Activated CD8-positive, alpha-beta T cell treated with anti-CD3 and anti-CD28 coated beads, Interleukin-2, amount 10 ng/mL, durations not matched to agents 7 days and 5 days (primary cell): ENCODE measurements at places on chromosomes 7 and 10. TPM values are rescaled to one million over a fixed set of nuclear protein-coding genes. Genes with fewer than 3 reads are reported as not detected.
A peak's percentile ranks its signal among the peaks of the same experiment; 100 is the strongest.

MICALL2 gene
- 1.9 TPM for total RNA-seq

OR2A25 gene
- total RNA-seq: not detected

GPNMB gene
- total RNA-seq: 0.21 TPM

CLCN1 gene
- not detected for total RNA-seq

DNA sequence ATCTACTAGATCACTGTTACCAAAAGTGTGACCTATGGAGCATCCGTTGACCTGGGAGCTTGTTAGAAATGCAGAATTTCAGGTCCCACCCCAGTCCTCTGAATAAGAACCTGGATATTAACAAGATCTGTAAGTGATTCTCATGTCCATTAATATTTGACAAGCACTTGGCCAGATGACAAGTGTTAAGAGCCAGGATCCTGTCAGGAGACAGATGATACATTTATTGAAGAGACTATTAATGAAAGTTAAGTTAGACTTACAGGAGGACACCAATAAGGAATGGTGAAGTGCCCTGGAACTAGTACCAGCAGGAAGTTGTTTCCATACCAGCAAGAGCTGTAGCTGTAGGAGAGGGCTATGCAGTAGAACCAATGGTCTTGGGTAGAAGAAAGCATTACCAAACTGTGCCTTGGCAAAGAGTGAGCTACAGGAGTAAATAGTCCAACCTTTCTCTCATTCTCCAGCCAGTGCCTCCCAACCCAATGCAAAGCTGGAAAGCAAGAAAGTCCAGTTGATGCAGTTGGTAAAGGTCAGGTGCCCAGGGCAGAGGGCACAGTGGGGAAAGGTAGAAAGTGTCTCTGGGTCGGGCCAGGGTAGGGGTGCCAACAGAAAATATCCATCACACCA, 35.3 kb upstream of the ADD3 start:
- no peaks in the 10 kb centered on the region for H3K4me1 ChIP-seq
- H3K4me3 ChIP-seq: no peak overlapping the region
- no peaks in the 10 kb centered on the region for H3K36me3 ChIP-seq
- H3K27ac ChIP-seq: no peak overlapping the region
- DNase-seq: no peak

- no peak for DNase-seq
- H3K4me1 ChIP-seq: no peaks in the 10 kb centered on the region
- H3K4me3 ChIP-seq: no peak overlapping the region
- H3K27me3 ChIP-seq: no peaks in the 10 kb centered on the region
- H3K36me3 ChIP-seq: no peaks in the 10 kb centered on the region
Observed at GRCh38 chr10:86313621-86314041, 53.0 kb downstream of the GRID1 start.

GRCh38 chr7:123769371-123769770, 20.6 kb upstream of the WASL start:
- H3K4me3 ChIP-seq: no peak overlapping the region
- H3K4me1 ChIP-seq: no peaks in the 10 kb centered on the region
- peaks cover 14% of the 10 kb centered on the region for H3K27me3 ChIP-seq
- no peak for DNase-seq
- no peaks in the 10 kb centered on the region for H3K36me3 ChIP-seq

DNA sequence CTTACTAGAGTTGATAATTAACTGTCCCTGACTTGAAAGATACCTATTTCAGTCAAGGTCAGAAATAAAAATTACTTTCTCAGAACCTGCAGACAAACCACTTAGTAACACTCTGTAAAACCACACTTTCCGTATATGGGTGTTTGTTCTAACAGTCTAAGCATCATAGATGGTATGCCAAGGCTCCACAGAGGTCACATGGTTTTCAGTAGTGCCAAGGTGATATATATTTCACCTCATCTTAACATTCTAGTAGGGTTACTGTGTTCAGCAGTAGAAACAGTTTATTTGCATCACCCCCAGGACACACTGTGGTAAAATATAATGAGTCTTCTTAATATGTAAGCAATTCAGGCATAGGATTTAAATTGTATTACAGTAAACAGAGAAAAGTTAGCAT, 61.5 kb downstream of the KCND2 start:
- H3K4me3 ChIP-seq: no peak overlapping the region
- no peak overlapping the region for H3K27ac ChIP-seq
- DNase-seq: no peak
- no peaks in the 10 kb centered on the region for H3K36me3 ChIP-seq
- H3K4me1 ChIP-seq: no peaks in the 10 kb centered on the region
- no peaks in the 10 kb centered on the region for H3K27me3 ChIP-seq

DNA sequence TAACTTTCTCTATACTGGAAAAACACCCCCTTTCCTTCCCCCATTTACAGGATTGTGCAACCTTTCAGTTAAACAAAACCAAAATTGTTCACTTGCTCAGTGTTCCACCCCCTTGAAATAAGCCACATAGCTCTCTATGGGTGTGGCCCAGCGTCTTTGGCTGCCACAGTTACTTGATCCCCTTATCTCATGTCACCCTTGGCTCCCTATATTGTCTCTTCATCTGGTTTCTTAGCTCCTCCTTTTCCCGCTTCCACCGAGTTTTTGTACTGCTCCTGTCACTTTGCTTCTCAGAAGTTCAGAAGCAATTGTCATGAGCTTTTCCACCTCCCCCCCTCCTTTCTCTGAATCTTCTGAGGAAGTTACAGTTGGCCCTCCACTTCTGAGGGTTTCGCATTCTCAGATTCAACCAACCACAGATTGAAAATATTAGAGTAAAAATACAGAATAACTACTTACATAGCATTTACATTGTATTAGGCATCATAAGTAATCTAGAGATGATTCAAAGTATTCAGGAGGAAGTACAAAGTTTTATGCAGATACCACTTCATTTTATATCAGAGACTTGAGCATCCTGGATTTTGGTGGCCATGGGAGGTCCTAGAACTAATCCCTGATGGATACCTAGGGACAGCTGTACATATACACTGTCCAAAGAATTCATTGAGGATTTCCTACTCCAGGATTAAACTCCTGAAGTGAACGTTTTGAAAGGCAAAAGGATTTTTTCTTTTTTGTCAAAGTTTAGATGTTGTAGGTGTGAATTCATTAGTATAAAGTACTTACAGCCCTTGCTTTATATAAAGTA, 60.4 kb downstream of the ADD3 start:
- peak overlapping the region; percentile 92 for H3K27ac ChIP-seq
- DNase-seq: peak; percentile 84
- peaks cover 88% of the 10 kb centered on the region for H3K4me1 ChIP-seq
- peak overlapping the region; percentile 64 for H3K4me3 ChIP-seq
- H3K36me3 ChIP-seq: peaks cover 16% of the 10 kb centered on the region

- peak; percentile 35 for DNase-seq
- H3K36me3 ChIP-seq: no peaks in the 10 kb centered on the region
- peaks cover 14% of the 10 kb centered on the region for H3K27me3 ChIP-seq
- no peaks in the 10 kb centered on the region for H3K4me1 ChIP-seq
- H3K4me3 ChIP-seq: no peak overlapping the region
Observed at GRCh38 chr10:113454341-113455061, 98.4 kb upstream of the HABP2 start.

DNA sequence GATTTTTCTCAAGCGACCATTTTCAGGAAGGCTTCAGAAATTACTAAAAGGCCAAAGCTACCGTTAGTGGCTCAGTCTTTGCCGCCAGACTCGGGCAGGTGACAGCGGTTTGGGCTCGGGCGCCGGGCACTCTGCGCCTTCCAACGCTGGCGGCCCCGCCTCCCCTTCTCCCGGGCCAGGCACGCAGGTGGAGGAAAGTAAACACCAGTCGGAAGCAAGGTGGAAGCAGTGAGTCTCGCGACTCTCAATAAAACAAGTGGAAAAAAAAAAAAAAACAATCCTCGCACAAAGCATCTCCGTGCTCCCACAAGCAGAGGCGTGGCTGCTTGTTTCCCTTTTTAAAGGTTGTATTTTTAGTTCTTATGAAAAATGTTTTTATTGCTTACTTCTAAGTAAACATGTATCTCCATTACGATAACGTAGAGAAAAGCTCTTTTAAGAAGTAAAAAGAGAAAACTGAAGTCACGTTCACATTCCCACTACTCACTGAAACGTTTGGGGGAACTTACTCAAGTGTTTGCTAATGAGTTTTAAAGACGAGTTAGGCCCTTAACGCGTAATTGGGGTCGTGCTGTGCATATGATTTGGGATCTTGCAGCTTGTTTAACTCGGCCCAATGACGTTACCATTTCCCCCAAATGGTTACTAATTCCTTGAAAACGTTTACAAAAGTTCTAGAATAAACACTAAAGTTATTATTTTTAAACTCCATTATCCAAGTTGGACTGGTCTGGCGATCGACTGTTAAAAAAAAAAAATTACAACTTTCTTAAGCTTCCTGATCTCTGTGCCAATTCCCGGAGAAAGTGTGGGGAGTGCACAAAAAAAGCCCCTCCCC, 864 bp downstream of the CDCA7L start:
- H3K36me3 ChIP-seq: peaks cover 24% of the 10 kb centered on the region
- peaks cover 75% of the 10 kb centered on the region for H3K4me1 ChIP-seq
- peak overlapping the region; percentile 93 for H3K27ac ChIP-seq
- peak; percentile 62 for DNase-seq
- peaks cover 5% of the 10 kb centered on the region for H3K27me3 ChIP-seq
- H3K4me3 ChIP-seq: peak overlapping the region; percentile 92
